ENCODE measurements at places on chromosomes 7 and 10.

DNA sequence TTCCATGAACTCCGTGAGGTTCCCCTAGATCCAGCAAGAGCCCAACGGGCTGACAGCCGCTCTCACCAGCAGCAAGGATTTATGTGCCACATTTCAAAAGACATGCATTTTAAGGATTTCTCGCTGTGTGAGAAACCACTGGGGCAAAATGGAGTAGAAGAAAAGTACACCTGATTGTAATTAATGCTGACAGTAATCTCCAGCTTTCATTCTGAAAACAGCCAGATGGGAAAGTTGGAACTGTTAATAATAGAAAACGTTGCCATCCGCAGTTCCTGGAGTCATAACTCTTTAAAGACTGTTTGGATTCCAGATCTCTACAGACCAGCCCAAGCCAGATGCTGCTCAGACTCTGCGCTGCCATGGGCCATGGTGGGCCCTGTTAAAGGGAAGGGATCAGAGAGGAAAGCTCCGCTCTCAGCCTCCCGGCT, 216.9 kb upstream of the GLI3 start:
- no peak for DNase-seq

GRCh38 chr7:98681951-98682350, 64.9 kb downstream of the NPTX2 start:
- no peak for DNase-seq

DNA sequence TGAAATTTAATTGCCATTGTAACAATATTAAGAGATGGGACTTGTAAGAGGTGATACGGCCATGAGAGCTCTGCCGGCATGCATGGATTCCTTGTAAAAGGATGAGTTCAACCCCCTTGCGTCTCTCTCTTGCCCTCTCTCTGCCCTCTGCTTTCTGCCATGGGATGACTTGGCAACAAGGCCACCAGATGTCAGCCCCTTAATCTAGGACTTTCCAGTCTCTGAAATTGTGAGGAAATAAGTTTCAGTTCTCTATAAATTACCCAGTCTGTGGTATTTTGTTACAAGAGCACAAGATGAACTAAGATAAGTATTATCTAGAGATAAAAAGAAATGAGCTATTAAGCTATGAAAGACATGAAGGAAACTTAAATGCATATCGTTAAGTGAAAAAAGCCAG, 145.7 kb upstream of the AHR start:
- DNase-seq, result no peak

DNA sequence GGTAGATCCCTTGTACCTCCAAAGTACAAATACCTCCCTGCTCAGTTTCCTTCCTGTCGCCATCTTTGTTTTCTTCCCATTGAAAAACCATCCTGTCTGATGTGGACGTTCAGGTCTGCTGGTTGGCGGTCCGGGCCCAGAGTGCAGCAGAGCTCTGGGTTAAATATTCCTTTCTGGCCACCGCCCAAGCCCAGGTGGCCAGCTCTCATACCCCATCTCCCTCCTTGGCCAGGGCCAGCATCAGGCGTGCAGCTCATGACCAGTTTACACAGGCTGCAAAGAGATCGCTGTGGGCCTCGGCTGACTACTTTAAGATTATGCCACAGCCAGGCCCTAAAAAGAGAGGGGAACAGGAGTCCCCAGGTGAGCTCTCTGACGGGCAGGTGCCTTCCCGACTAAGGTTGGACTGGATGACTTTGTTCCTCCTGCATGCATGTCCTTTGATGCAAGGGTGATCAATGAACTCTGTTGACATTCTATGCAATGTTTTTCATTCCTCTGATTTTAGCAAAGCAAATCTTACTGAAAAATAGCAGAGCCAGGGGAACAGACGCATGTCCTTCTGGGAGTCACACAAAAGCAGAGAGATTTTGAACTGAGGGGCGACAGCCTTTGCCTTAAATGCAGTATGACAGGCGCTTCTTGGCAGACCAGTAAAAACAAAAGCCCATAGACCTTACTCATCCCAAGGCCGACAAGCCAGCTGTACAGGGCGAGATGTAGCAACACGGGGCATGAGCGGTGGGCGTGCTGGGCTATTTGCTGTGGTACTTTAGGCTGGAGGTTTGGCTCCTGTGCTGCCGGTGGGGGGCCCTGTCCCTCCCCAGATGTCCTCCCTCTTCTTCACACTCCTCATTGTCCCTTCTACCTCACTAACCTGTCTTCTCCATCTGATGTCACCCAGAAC, 33.3 kb upstream of the SH2B2 start:
- DNase-seq, result no peak

Measured in kidney glomerular epithelial cell (primary cell).